ENCODE measurements at places on chromosomes 2 and 18. TPM values are rescaled to one million over a fixed set of nuclear protein-coding genes. Genes with fewer than 3 reads are reported as not detected.

The SULT1C4 gene
- 0.60 TPM for total RNA-seq

The FLACC1 gene
- total RNA-seq = 1.4 TPM

DNA sequence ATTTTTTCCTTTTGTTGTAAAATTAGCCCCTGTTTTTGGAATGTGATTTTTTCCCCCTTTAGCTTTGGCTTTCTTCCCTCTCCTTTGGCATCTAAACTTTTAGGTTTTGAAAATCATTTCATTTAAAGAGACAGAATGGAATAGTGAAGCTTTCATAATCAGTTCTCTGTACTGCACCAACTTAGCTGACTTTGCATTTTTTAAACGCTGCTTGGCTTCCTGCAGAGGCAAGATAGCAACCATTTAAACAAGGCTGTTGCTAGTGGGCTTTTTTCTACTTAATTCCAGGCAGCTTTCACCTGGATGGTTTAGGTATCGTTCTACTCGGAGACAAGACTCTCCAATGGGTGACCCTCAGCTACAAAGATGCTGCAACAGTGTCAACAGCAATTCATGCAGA is 267.9 kb upstream of the PKDCC start:
- H3K36me3 ChIP-seq = peaks cover 2% of the 10 kb centered on the region
- H3K27ac ChIP-seq = no peak overlapping the region
- H3K27me3 ChIP-seq = peaks cover 38% of the 10 kb centered on the region
- H3K4me3 ChIP-seq = no peak overlapping the region
- DNase-seq = no peak

DNA sequence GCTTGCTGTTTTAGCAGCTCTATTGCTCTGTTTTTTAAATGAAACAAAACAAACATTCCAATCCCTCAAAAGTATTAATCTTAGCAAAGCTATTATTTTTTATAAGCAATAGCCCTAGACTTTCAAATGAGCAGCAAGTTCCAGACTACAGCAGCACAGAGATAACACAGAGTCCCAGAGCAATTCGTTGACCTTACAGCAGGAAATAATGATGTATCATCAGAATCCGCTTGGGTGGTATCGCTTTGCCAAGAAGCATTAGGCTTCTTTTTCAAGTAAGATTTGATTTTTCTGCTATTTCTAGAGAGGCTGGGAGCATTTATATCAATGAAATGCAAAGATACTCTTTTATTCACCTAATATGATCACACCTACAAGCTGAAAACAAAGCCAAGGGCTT is 209.7 kb downstream of the DLGAP1 start:
- H3K27ac ChIP-seq = no peak overlapping the region
- H3K4me1 ChIP-seq = peaks cover 4% of the 10 kb centered on the region
- DNase-seq = no peak
- H3K27me3 ChIP-seq = no peaks in the 10 kb centered on the region
- no peaks in the 10 kb centered on the region for H3K36me3 ChIP-seq

- DNase-seq = no peak
- no peak overlapping the region for H3K4me3 ChIP-seq
- H3K4me1 ChIP-seq = no peaks in the 10 kb centered on the region
- H3K27me3 ChIP-seq = peaks cover 8% of the 10 kb centered on the region
Observed at GRCh38 chr2:36287363-36288275, 68.0 kb upstream of the CRIM1 start.

DNA sequence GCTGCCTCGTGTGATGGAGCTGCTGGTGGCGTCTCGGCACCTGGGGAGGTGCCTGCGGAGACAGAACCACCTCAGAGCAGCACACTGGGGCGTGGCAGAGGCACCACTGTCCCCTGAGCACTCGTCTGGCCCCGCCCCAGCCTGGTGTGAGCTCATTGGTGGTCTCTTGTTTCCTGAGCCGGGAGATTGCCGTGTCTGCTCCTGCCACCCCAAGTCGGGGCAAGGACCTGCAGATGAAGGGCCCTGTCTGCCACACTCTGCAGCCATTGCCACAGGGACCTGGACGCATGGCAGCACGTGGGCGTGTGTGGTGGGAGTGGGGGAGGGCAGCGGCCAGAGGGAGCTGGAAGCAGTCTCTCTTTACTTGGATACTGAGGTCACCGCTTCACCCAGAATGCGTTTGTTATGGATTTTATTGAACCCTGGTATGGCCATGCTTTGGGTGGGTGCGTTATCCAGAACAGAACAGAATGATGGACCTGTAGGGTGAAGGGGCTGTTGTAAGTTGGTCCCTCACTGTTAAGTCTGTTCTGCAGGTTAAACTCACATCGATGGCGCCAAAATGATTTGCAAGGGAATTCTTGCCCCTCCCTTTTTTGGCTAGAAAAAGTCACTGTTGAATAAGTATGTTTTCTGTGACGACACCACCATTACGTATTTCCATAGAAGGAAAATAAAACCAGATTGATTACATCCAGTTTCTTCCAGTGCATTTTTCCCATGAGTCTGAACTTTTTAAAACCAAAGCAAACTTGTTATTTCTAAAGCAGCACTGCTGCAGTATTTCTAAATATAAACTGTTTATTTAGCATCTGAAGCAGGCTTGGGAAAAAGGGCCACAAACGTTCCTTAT is 92.0 kb downstream of the USP40 start:
- H3K4me3 ChIP-seq = no peak overlapping the region
- peaks cover 19% of the 10 kb centered on the region for H3K4me1 ChIP-seq
- no peak for DNase-seq
- H3K27me3 ChIP-seq = no peaks in the 10 kb centered on the region
- H3K27ac ChIP-seq = peak overlapping the region; percentile 61

DNA sequence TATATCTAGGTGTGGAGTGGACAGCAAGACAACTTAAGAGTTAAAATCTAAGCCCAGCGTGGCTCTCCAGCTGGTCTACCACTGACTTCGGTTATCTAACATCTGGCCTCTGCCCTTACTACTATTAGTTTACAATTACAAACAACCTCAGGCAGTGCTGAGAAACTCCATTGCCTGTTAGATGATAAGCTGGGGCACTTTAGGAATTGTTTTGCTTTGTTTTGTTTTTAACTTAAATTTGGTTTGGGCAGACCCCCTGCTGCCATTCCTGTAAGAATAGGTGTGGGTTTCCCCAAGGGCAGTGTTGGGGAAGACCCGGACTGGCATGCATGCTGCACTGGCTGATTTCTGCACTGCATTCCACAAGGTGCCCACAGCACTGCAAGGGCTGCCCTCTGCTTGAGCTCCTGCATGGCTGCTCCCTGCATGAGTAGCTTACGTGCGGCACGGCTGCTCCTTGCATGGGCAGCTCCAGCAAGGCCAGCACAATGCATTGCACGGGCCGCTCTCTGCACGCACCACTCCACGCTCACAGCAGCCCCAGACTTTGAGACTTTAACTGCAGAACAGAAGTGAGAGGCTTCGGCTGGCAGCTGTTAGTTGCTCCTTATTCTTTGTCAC is 74.2 kb upstream of the SERTAD2 start:
- no peaks in the 10 kb centered on the region for H3K36me3 ChIP-seq
- peaks cover 23% of the 10 kb centered on the region for H3K4me1 ChIP-seq
- H3K4me3 ChIP-seq = no peak overlapping the region
- H3K27ac ChIP-seq = no peak overlapping the region
- DNase-seq = no peak

- no peaks in the 10 kb centered on the region for H3K27me3 ChIP-seq
- no peaks in the 10 kb centered on the region for H3K36me3 ChIP-seq
- H3K4me1 ChIP-seq = peaks cover 19% of the 10 kb centered on the region
- H3K4me3 ChIP-seq = no peak overlapping the region
- DNase-seq = no peak
- no peak overlapping the region for H3K27ac ChIP-seq
Observed at GRCh38 chr2:157895531-157895930, 19.4 kb upstream of the ACVR1 start.

- no peak overlapping the region for H3K27ac ChIP-seq
- peak; percentile 43 for DNase-seq
- H3K27me3 ChIP-seq = peaks cover 20% of the 10 kb centered on the region
- H3K36me3 ChIP-seq = no peaks in the 10 kb centered on the region
Observed at GRCh38 chr2:126883666-126884040, 15.0 kb upstream of the TEX51 start.

- no peaks in the 10 kb centered on the region for H3K27me3 ChIP-seq
- H3K36me3 ChIP-seq = no peaks in the 10 kb centered on the region
- DNase-seq = no peak
- H3K4me3 ChIP-seq = no peak overlapping the region
- peaks cover 72% of the 10 kb centered on the region for H3K4me1 ChIP-seq
- H3K27ac ChIP-seq = peak overlapping the region; percentile 93
Observed at GRCh38 chr2:192148241-192148619, 46.5 kb downstream of the TMEFF2 start.

GRCh38 chr2:37180006-37180639 is 8.3 kb downstream of the SULT6B1 start:
- no peak overlapping the region for H3K4me3 ChIP-seq
- H3K27me3 ChIP-seq = no peaks in the 10 kb centered on the region
- H3K36me3 ChIP-seq = no peaks in the 10 kb centered on the region
- peaks cover 5% of the 10 kb centered on the region for H3K4me1 ChIP-seq
- no peak for DNase-seq

GRCh38 chr2:218859556-218859987 is at the start of gene WNT6:
WNT6 (plus strand) TSS chr2:218859805; CDS start chr2:218860038, 233 bp downstream.
- peak; percentile 44 for DNase-seq
- H3K27me3 ChIP-seq = peaks cover 62% of the 10 kb centered on the region
- no peak within 1 kb of the TSS for H3K27ac ChIP-seq
- peaks cover 24% of the 10 kb centered on the region for H3K4me1 ChIP-seq
- H3K4me3 ChIP-seq = peak within 1 kb of the TSS; percentile 67

DNA sequence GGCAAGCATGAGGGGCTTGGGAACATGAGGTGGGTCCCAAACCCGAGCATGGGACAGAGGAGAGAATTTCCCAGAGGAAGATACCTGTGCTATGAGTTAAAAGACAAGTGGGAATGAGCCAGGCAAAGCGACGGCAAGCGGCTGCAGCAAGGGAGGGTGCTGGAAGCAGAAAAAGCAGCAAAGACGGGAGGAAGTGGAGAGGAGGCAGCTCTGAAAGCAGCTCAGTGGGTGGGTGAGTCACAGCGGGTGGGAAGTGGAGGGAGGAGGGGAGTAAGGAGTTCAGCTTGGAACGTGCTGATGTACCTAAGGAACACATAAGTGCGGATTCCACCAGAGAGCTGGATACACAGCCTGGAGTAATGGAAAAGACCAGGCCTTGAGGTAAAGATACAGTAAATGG is 41.4 kb downstream of the THUMPD2 start:
- no peak for DNase-seq
- peaks cover 20% of the 10 kb centered on the region for H3K36me3 ChIP-seq
- peak overlapping the region; percentile 68 for H3K4me3 ChIP-seq
- H3K4me1 ChIP-seq = peaks cover 66% of the 10 kb centered on the region

- DNase-seq = no peak
- H3K27ac ChIP-seq = no peak overlapping the region
- no peak overlapping the region for H3K4me3 ChIP-seq
- H3K4me1 ChIP-seq = peaks cover 9% of the 10 kb centered on the region
- H3K27me3 ChIP-seq = no peaks in the 10 kb centered on the region
Observed at GRCh38 chr2:18546567-18546966, 13.9 kb downstream of the RDH14 start.

DNA sequence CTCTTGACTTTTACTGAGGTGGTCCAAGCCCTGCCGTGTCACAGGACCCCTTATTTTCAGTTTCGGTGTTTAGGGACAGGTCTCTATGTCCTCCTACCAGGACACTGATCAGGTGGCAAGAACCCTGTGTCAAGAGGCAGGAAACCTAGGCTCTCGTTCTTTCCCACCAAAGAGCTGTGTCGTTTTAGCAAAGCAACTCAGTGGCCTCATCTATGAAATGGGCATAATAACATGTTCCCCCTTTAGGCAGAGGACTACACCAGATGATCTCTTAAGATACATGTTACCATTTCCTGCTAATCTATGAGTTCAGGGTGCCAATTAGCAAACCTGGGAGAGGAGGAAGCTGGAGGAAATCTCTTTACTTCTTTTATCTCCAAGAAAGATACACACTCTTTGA is 1.9 kb downstream of the RAB31 start:
- H3K27ac ChIP-seq = peak overlapping the region; percentile 80
- H3K36me3 ChIP-seq = no peaks in the 10 kb centered on the region
- H3K27me3 ChIP-seq = no peaks in the 10 kb centered on the region

DNA sequence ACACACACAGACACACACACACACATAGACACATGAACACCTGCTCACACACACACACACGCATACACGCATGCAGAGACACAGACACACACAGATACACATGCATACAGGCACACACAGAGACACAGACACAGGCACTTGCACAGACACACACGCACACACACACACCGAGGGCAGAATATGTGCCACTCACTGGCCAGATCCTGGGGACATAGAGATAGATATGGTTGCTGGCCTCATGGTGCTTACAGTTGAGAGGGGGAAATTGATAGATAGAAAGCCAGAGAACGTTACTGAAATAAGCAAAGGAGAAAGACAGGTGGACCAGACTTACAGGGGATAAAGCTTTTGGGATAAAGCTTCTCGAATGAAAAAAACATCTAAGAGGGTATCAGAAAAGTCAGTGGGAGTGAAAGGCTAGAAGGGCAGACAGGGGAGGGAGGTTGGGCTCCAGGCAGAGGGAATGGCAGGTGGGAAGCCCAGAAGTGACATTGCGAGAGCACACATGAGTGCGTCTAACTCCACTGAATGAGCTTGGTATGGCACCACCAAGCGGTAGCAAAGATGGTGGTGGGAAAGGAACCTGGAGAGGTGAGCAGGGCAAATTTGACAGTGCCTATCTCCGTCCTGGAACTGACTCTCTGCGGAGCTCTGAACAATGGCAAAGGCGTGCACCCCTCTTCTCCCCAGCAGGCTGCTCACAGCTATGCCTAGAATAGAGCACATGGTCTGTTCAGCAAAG is 390.1 kb upstream of the TRIB2 start:
- no peaks in the 10 kb centered on the region for H3K36me3 ChIP-seq
- DNase-seq = no peak
- peaks cover 33% of the 10 kb centered on the region for H3K4me1 ChIP-seq
- peak overlapping the region; percentile 23 for H3K27ac ChIP-seq
- H3K4me3 ChIP-seq = no peak overlapping the region
- no peaks in the 10 kb centered on the region for H3K27me3 ChIP-seq

DNA sequence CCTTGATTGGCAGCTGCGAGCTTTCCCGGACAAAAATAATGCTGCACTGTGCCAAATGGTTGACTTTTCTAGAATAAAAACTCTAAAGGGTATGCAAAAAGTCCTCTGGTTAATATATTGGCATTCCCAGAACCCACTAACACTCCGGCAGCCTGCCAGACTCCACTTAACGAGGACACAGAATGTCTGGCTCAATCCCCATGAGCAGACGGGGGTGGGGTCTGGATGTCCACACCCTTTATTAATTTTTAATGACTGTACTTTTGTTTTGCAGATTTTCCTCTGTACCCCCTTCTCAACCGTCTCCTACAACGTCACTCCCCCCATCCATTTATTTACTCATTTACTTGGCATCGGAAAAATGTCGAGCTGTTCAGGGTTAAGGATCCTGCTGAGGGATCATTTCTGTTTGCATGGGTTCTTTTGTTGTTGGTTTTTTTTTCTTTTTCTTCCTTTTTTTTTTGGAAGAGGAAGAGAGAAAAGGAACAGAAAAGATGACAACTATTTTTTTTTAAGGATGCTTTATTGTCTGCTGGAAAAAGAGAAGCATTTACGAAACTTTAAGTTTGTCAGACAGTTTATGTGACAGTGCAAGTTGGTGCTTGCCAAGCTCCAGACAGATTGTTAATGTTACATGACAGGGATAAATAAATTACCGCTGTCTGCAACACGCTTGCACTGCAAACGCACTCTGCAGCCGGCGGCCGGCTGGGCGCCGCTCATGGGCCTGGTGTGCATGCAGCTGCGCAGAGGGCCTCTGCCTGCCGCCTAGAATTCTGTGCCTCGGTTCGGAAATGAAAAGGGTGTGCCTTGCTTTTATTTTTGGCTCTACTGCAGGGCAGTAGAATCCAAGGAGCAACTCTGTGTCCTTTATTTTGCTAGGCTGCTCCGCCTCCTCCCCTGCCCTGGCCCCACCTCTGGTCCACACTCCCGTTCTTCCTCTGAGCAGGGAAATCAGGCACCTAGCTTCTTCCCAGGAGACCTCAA is 3.6 kb downstream of the LDLRAD4 start:
- H3K4me3 ChIP-seq = peak overlapping the region; percentile 81
- no peaks in the 10 kb centered on the region for H3K27me3 ChIP-seq
- H3K27ac ChIP-seq = peak overlapping the region; percentile 96
- H3K4me1 ChIP-seq = peaks cover 56% of the 10 kb centered on the region

All from chondrocyte (in vitro differentiated cells).